Activated CD4-positive, alpha-beta memory T cell treated with anti-CD3 and anti-CD28 coated beads, Interleukin-2, amount 10 ng/mL, durations not matched to agents 7 days and 5 days (primary cell): ENCODE measurements at places on chromosomes 4 and X. TPM values are rescaled to one million over a fixed set of nuclear protein-coding genes. Genes with fewer than 3 reads are reported as not detected.

Gene ZCCHC18
- total RNA-seq, result 2.8 TPM

Gene FUNDC1
- total RNA-seq, result 9.5 TPM

Gene PLXNB3
- total RNA-seq, result 0.18 TPM

Gene MUC7
- not detected for total RNA-seq

Gene SFRP2
- not detected for total RNA-seq

Gene AREG
- total RNA-seq, result 0.90 TPM

Gene VEGFD
- total RNA-seq, result not detected

Gene GRPR
- total RNA-seq, result not detected

Gene NR3C2
- 5.0 TPM for total RNA-seq

Gene TIGD4
- total RNA-seq, result 0.35 TPM

Gene HSFX3
- not detected for total RNA-seq

Gene GAGE12F
- not detected for total RNA-seq

Gene MAGEB10
- not detected for total RNA-seq

Gene LONRF3
- total RNA-seq, result 0.50 TPM
